DMS153 (cell line): ENCODE measurements at places on chromosomes 4 and X.

GRCh38 chrX:16869393-16870094, 618 bp downstream of the RBBP7 start:
- no peak for DNase-seq

- peak; percentile 5 for DNase-seq
Measured at GRCh38 chr4:38131371-38132091, 171.3 kb downstream of the PTTG2 start.

DNA sequence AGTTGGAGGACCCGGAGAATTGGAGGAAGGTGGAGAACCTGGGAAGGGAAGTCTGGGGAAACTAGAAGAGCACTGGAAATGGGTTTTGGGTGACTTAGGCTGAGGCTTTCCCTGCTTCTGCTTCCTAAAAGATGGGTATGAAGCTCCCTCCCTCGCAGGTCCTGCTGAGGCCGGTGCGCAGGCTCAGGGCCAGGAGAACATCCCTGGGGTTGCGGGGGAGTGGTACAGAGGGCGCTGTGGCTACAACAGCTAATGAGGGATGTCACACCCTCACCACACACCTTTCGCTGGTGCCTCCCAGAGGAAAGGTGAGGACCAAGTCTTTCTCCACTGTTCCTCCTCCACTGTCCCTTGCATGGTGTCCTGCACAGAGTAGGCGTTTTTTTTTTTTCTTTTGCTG, 15.8 kb downstream of the APLN start:
- no peak for DNase-seq

DNA sequence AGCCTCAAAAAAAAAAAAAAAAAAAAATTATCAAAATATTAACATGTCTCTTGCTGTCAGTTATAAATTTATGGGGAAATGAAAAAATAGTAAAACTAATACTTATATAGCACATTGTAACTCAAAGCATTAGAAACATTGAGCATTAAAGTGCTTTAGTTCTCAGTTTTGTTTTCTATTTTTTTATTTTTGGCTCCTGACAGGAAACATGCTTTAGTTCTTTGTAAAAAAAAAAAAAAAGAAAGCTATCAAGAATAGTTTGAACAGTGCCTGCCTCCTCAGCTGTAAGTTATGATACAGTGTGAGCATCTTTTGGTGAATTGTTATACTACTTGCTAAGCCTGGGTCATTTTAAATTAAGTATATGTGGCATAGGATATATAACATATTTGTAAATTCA, 5.1 kb upstream of the CENPC start:
- DNase-seq = no peak

DNA sequence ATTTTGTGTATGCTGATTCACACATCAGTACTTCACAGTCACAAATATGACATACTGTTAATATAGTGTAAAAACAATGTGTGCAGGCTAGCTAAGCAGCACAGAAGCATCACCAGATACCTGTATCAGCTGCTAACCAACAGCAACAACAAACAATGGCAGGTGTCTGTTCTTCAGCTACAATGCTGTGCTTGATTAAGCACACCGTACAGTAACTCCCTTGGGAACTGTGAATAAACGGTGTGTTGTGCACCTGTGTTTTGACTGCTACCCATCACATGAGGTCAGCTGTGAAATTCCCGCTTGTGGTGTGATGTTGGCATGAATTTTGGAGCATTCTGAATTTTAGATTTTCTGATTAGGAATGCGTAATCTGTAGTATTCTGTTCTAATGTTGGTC, 379.7 kb upstream of the FAT1 start:
- peak; percentile 98 for DNase-seq

DNA sequence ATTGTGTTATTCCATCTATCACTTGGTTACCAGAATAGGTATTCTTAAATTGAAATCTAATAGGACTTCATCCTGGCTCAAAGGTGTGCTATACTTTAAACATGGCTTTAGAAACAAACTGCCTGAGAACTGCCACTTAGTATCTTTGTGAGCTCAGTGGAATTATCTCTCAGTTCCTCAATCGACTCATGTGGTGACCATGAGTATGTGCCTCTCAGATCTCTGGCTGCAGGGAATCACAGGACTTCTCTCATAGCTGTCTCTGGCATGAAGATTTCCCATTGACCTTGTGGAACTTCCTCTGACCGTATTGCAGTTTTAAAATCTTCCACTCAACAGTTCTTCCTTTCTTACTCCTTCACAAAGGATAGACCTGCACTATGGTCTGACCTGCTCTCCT, 681.9 kb upstream of the BOD1L1 start:
- no peak for DNase-seq
